Right atrium auricular region (tissue), 2 donors: ENCODE measurements at places on chromosomes 13 and 19. TPM values are rescaled to one million over a fixed set of nuclear protein-coding genes. Genes with fewer than 3 reads are reported as not detected.
A peak's percentile ranks its signal among the peaks of the same experiment; 100 is the strongest.

GRCh38 chr13:58712191-58712590, 1080.6 kb downstream of the PCDH17 start:
- no peak for DNase-seq

GRCh38 chr19:43691755-43692154, 21.8 kb upstream of the PLAUR start:
- DNase-seq, result no peak

- DNase-seq, result no peak
Observed at GRCh38 chr13:52947921-52948373, 80.7 kb upstream of the OLFM4 start.

GRCh38 chr13:113882267-113882630, 18.4 kb upstream of the GAS6 start:
- DNase-seq, result peak; percentile 72

GRCh38 chr13:104837756-104838155, 1697.7 kb downstream of the EFNB2 start:
- no peak for DNase-seq

DNA sequence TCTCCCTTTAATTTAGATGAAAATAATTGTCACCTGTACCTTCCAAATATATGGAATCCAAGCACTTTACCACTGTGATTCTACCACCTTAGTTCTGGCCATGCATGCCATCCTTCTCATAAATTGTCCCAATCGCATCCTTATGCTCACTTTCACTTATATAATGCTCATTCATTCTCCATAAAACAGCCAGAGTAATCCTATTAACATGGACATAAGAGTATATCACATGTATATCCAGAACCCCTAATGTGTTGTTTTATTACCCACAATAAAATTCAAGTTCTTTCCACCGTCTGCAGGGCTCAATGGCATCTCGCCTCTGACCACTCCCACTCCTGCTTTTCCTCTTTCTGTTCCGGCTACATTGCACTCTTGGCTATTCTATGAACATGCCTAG, 597.5 kb upstream of the MIR17HG start:
- DNase-seq, result no peak

DNA sequence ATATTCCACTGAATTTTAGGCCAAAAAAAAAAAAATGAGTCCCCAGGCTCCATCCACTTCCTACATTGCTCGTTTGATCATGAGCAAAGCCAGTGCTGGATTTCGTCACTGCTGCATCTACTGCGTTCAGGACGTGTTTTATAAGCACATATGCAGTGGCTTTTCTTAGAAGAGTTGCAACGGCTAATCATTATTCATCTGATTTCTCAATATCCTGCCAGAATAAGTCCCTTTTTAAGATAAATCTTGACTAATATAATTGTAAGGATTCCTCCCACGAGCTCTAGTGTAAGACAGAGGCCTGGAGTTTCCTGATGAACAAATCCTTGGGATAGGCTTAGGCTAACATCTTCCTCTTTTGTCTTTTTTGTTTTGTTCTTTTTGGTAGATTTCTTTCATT, 19.5 kb downstream of the FAM124A start:
- DNase-seq, result no peak

- peak; percentile 62 for DNase-seq
Observed at GRCh38 chr13:110713981-110714796, 689 bp downstream of the ING1 start.

DNA sequence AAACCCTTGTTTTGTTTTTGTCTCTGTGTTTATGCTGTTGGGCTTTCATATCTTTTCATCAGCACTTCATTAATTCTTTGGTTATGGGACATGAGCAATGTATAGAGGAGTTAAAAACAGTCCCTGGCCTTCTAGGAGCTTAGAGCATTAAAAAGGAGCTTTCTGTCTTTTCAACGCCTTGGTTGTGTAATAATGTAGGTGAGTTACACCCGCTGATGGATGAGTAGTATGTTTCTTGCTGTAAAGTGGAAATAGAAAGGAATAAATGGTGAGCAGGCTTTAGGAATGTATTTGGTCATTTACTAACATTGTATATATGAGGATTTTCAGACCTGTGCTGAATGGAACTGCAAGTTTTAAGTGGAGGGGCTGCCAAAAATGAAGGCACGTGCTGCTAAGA, 121.5 kb upstream of the RNF113B start:
- no peak for DNase-seq

- no peak for DNase-seq
Observed at GRCh38 chr13:110617321-110618072, 2.2 kb downstream of the NAXD start.

DNA sequence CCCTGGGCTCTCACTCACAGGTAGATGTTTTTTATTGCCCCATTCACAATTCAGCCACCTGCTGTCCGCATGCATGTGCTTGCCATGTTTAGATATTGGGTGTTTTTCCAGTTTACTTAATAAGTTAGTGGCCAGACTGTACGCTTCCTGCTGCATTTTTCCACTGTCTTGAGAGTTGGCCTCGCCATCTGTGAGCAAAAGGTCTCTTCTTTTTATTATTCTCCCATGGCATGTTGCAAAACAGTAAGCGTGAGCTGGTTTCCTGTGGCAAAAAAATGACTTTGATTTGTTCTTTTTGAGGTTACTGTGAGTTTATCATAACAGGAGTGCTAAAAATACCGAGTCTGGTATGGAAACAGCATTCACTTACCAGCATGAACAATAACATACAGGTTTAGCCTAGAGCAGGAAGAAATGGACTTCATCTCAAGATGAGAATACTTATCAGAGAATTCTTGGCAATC, 46.0 kb downstream of the SAE1 start:
- no peak for DNase-seq

- no peak for DNase-seq
Observed at GRCh38 chr13:42865768-42866102, 84.4 kb downstream of the FAM216B start.

DNA sequence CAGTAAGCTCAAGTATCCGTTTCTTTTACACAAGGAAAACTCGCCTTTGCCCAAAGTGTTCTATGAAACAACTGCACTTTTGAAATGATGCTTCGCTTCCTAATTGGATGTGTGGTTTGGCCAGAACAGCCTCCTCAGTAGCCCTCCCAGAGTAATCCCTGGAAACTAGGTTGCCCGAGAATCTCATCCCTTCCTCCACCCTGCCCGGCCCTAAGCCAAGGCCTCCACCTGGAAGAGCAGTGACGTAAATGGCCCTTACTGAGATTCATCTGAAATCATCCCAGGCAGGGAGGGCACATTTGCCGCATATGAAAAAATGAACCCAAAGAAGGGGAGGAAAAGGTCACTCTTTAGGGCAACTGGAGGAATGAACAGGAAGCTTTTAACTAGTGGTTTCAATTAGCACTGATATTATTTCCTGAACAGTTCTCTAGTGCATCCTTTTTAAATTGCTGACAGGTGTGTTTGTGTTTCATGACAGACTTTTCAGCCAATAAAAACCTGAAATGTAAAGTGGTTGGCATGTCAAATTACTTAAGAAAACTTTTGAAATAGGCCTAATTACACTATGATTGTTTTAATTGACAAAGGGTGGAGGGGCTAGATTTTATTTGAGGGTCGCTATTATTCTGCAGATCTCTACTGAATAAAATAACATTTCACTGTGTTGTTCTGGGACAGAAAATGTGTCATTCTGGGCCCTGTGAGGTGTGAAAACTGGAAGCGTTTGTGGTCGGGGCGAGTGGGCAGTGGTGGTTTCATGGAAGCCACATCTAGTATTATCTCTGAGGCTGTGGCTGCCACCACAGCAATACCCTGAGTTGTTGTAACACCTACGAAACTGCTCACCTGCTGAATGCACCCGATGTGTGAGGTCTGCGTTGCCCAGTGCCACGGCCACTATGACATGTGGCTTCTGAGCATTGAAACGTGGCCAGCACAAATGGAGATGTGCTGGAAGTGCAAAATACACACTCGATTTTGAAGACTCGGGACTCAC, 112.1 kb downstream of the ZIC5 start:
- DNase-seq, result no peak

- DNase-seq, result no peak
Observed at GRCh38 chr13:36520111-36520510, 87.8 kb downstream of the CCNA1 start.

- DNase-seq, result no peak
Observed at GRCh38 chr13:72097568-72097967, 230.6 kb upstream of the DACH1 start.

GRCh38 chr19:50147462-50148423, 15.3 kb downstream of the IZUMO2 start:
- peak; percentile 90 for DNase-seq

DNA sequence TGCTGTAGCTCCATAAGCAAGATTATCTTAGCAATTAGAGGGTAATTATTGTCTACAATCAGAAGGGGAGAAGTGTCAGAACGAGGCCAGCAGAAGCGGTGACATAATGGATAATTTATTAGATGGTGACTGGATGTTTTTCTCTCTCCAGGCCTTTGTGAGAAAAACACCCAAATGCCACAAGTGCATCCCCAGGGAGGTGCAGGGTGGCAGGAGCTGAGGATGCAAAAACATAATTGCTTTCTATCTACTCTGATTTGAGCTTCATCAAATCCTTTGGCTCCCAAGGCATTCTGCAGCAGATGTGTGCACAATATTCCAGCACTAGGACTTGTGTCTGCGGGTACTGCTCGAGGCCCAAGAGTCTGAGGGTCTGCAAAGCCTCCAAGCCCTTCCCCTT, 220.1 kb upstream of the SERP2 start:
- no peak for DNase-seq

DNA sequence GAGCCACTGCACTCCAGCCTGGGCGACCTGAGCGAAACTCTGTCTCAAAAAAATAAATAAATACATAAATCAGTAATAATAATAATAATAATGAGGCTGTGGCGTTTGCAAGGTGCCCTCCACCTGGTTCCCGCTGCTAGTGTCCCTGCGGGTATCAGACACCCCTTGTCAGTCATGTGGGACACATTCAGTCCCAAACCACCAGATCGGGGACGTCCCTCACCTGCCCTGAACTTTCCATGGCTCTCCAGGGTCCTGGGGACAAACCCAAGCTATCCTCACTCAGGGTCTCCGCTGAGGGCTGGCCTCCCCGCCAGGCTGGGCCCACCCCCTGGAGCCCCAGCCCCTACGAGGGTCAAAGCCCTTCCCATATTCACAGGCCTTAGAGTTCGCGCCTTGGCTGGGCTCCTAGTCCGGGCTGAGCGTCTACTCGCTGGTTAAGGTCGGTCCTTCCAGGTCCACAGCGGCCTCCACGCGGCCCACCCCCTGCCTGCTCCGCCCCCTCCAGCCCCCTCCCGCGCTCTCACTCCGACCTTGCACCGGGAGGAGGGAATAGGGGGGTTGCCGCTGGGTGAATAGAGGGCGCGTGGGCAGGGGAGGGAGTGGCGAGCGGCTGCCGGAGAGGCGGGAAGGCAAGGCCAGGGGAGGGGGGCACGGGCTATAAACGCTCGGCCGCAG, 349 bp upstream of the KISS1R start:
- DNase-seq, result no peak

- no peak for DNase-seq
Observed at GRCh38 chr19:35181387-35181786, 26.9 kb downstream of the FXYD5 start.

- DNase-seq, result no peak
Observed at GRCh38 chr19:29687897-29688728, 22.9 kb downstream of the PLEKHF1 start.

DNA sequence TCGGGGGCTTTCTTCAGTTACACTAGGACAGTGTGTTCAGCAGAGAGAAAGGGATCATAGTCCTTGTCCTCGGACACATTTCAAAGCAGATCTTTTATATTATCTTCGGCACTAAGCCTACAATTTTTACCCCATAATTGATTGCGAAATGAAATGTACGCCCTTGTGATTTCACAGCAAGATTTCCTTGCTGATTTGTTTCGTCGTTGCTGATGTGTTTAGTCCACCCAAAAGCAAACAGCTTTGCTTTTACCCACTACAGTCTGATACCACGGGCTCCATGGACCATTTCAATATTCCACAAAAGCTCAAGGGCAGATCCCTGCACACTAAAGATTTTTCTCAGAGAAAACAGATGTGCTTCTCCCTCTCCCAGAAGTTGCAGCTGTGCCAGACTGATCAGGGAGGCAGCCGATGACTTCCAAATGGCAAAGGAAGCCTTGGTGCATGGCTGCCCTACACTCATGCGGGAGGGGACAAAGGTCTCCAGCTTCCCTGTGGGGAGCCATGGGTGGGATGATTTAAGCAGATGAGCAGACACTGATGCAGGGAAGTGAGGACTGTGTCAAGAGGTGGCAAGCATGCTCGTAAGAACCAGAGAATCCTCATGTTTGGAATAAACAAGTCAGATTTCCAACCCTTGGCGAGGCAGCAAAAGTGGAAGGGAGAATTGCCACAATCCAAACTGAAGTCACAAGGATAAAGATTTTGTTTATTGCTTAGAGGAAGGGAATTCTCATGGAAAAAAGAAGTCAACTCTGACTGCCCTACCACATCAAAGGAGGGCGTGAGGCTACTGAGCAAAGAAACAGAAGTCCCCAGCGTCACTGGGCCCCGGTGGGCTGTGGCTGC, 81.1 kb downstream of the STK24 start:
- DNase-seq, result peak; percentile 88

- DNase-seq, result no peak
Observed at GRCh38 chr13:45356966-45357672, 16.1 kb upstream of the TPT1 start.

- DNase-seq, result no peak
Observed at GRCh38 chr19:2604747-2605329, 97.7 kb downstream of the GNG7 start.

DNA sequence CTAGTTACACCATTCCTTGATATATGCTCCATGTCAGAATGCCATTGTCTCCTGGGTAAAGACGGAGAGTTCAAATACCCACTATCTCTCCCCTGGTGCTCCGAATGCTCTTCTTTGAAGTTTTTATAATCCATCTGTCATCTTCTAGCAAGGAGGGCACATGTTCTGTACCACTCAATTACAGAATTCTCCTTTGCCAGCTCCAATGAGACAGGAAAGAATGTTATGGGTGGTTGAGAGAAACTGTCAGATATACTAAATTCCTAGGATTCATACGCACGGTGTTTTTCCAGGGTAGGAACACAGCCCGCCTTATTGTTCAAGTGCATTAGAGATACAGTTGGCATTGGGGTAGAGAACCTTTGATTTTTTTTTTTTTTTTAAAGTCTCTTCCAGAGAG, 118.0 kb upstream of the ZNF536 start:
- DNase-seq, result no peak

GRCh38 chr19:18319591-18320135, 3.2 kb downstream of the LSM4 start:
- DNase-seq, result no peak

WDR88 gene
- total RNA-seq, result not detected

POP4 gene
- 36.3 TPM for total RNA-seq

RUVBL2 gene
- 49.1 TPM for total RNA-seq

FFAR1 gene
- not detected for total RNA-seq

GJB2 gene
- not detected for total RNA-seq

ATP4B gene
- not detected for total RNA-seq

TYK2 gene
- total RNA-seq, result 31.7 TPM

EBI3 gene
- total RNA-seq, result 1.7 TPM

NDFIP2 gene
- total RNA-seq, result 27.8 TPM

C19orf44 gene
- 2.3 TPM for total RNA-seq

TIMM44 gene
- total RNA-seq, result 64.1 TPM

PRTN3 gene
- not detected for total RNA-seq

SHISA2 gene
- not detected for total RNA-seq
